Fibroblast of skin of left biceps (primary cell): ENCODE measurements at places on chromosomes 16 and 17.

GRCh38 chr16:1045310-1045992 lies 27.1 kb upstream of the SSTR5 start:
- DNase-seq, result no peak

GRCh38 chr17:81923302-81924260 lies 4.0 kb downstream of the MAFG start:
- peak; percentile 17 for DNase-seq

GRCh38 chr17:78804777-78805176 lies 22.7 kb upstream of the CYTH1 start:
- no peak for DNase-seq

DNA sequence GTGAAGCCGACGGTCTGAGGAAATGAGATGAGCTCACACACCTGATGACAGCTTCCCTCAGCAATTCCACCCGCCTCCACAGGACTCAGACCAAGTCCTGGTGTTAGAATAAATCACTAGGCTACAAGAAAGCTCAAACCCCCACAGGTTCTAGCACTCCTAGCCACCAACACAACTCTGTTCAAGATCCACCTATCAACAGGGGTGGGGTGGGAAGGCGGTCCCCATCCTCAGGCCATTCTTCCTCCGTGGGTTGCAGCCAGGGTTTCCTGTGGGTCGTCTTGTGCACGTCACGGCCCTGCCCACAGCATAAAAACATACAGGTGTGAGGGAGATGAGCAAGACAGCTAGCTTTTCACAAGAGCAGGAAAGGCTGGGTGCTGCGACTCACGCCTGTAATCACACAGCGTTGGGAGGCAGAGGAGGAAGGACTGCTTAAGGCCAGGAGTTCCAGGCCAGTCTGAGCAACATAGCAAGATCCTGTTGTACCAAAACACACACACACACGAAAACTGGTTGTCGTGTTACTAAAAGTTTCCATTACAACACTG lies 81.1 kb downstream of the ANKRD11 start:
- no peak for DNase-seq

- no peak for DNase-seq
Measured at GRCh38 chr17:40501499-40501911, at the start of gene TNS4. TNS4 (minus strand) TSS chr17:40501623; CDS start chr17:40496425, 5,198 bp downstream.

- no peak for DNase-seq
Measured at GRCh38 chr16:80341263-80341662, 199.5 kb upstream of the DYNLRB2 start.

DNA sequence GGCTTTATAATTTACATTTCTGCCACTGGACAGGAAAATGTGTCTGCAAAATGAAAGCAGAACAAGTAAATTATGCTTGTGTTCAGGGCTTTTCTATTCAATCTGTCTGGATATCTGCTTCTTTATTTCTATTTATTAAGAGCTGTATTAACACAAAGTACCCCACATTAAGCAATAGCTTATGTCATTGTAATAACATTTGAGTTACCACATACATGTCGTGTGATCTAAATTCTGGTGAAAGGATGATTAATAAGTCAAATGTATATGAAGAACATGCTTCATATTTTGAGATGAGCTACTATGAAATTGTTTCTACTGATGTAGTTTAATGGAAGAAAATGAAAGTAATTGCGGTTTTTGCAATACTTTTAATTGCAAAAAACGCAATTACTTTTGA lies 238.2 kb downstream of the KCNJ2 start:
- peak; percentile 4 for DNase-seq
